ENCODE measurements at places on chromosomes 3 and 15.

DNA sequence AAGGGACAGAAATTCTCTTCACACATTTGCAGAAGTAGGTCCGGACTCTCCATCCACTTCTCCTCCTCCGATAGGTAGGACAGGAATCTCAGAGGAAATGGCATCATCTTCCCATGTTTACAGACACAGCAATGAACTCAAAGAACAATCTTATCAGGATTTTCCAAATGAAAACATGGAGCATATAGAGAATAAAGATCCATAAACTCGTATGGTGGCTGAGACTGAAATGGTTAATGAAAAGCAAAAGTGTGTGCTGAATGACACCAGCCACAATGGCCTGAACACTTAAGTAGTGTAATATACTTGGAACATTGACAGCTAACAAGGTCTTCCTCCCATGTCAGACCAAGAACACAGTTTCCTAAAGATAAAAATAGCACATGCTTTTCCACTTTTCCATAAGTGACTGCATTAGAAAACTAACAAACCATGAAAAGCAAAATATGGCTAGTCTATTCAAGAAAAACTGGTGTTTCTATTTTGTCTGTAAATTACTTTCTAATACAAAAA, 5.8 kb downstream of the CCRL2 start:
- DNase-seq = no peak

DNA sequence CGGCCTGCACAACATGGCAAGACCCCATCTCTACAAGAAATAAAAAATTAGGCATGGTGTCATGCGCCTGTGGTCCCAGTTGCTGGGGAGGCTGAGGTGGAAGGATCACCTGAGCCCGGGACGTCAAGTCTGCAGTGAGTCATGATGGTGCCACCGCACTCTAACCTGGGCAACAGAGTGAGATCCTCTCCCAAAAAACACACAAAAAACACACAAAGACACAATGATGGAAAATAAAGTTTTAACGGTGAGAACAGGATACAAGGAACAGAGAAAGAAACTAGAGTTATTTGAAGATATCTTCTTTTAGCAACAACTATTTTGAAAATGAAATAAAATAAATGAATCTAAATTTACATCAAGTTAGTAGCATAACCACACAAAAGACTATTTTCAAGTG, 12.0 kb downstream of the CLASP2 start:
- DNase-seq = no peak

- DNase-seq = no peak
Measured at GRCh38 chr3:40843851-40844548, 319.2 kb downstream of the ZNF621 start.

GRCh38 chr3:9879830-9880549, at the start of gene CIDEC:
Gene CIDEC (minus strand): TSS chr3:9880253. CDS start chr3:9878486, 1,767 bp downstream.
- DNase-seq = no peak

DNA sequence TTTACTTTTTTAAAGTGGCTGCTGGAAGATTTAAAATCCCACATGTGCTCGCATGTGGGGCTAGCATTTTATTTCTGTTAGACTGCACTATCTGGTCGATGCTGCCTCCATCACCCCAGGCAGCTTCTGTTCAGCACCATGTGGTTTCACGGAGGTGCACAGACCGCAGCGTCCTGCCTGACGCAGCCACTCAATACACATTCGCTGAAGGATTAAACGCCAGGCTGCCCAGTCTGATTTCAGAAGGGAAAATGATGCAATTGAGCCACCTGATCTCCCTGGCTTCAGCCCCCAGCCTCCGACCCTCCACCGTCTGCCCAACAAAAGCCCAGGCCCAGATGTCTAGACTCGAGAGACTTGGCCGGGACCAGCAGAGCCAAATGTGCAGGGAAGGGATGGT, 84.5 kb downstream of the MEGF11 start:
- no peak for DNase-seq

DNA sequence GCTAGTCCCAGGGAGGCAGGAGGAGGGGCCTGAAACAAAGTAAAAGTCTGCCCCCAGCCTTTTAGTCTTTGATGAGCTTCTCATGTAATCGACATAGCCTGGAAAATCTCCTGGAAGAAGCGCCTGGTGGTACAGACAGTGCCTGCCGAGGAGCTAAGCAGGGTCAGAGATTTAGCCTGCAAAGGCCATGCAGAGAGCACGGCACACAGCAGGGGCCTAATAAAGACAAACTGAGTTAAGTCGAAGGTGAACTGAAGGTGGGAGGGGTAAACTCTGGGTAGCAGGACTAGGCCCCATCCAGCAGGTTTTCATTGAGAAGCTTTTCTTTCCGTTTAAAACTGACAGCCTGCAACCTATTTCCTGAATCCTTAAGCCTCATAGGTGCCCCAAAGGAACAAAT, 115.5 kb upstream of the ABHD17C start:
- DNase-seq = no peak

DNA sequence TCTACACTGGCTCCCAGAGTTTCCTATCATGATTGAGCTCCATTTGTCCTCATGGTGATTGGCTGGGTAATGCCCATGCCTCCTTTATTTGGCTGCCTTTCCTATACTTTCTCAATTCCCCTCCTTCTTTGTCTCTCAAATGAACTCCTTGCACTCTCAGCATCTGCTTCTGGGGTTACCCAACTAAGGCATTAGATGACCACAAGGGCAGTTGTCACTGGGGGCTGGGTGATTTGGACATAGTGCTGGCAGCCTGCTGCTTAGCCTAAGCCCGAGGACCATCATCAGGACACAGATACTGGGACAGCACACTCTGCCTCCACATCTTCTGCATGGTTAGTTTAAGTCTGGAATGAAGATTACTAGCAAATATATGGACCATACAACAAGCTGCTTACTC, 49.2 kb upstream of the LRRFIP2 start:
- DNase-seq = no peak
